NAMALWA (cell line): ENCODE measurements at places on chromosomes 3 and 15.
A peak's percentile ranks its signal among the peaks of the same experiment; 100 is the strongest.

- no peak for DNase-seq
Measured at GRCh38 chr15:30962079-30962478, 29.3 kb downstream of the MTMR10 start.

DNA sequence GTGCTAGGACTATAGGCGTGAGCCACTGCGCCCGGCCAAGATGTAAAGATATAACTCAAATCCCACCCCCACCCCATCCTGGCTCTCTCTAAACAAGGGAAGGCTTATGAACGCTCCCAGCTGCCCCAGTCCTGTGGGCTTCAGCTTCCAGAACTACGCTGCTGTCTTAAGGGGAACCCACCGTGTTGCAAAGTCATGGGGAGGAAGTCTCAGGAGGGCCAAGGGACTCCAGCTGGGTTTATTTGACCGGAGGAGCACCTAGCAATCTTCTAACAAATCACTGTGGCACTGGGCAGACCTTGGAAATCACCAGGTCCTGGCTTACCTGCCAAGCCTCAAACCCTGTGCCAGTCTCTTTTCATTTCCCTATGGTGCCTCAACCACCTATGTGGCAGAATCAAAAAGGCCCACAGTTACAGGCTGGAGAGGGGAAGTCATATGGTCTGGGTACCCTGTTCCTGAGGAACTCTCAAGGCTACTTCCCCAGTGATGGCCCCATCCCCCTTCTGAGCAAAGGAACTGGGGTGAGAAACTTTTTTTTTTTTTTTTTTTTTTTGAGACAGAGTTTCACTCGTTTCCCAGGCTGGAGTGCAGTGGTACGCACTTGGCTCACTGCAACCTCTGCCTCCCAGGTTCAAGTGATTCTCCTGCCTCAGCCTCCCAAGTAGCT, 83.4 kb downstream of the RBPMS2 start:
- DNase-seq, result no peak

DNA sequence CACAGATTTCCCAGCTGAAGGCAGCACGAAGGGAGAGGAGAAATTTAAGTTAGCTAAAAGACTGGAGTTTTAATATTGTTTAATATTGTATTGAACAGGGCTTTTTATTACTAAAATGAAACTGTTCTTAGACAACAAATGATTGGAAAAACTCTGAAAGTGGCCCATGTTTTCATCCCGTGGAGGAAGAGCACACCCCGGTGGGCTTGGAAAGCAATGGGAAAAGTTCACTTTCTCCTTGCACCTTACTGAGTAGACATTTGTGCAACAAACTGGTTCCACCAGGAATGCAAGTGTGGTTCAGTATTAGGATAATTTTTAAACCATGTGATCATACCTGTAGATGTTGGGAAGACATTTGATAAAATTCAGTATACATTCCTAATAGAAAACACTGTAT, 8.2 kb upstream of the ESYT3 start:
- peak; percentile 9 for DNase-seq

GRCh38 chr3:102017784-102018183, 168.5 kb downstream of the NFKBIZ start:
- no peak for DNase-seq

DNA sequence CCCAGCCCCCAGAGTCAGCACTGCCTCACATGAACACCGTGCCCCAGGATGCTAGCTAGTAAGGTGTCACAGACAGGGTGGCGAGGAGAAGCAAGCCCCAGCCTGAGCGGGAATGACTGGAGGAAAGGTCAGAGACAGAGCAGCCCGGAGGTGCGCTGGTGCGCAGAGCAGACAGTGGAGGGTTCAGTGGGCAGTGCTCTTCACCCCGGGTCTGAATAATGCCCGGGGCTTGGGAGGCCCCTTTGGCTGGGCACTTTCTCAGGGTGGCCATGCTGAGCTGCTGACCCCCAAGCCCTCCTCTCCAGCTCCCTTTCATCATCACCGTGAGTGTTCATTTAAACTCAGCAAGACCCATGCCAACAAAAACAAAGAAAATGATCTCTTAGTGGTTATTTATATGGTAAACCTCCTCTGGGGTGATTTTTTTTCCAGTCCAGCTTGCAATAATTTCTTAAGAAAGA, 110.8 kb downstream of the VGLL4 start:
- DNase-seq, result no peak

- DNase-seq, result no peak
Measured at GRCh38 chr3:131505421-131505820, 2.6 kb upstream of the MRPL3 start.

GRCh38 chr3:37620071-37620635, 241.5 kb upstream of the CTDSPL start:
- no peak for DNase-seq

DNA sequence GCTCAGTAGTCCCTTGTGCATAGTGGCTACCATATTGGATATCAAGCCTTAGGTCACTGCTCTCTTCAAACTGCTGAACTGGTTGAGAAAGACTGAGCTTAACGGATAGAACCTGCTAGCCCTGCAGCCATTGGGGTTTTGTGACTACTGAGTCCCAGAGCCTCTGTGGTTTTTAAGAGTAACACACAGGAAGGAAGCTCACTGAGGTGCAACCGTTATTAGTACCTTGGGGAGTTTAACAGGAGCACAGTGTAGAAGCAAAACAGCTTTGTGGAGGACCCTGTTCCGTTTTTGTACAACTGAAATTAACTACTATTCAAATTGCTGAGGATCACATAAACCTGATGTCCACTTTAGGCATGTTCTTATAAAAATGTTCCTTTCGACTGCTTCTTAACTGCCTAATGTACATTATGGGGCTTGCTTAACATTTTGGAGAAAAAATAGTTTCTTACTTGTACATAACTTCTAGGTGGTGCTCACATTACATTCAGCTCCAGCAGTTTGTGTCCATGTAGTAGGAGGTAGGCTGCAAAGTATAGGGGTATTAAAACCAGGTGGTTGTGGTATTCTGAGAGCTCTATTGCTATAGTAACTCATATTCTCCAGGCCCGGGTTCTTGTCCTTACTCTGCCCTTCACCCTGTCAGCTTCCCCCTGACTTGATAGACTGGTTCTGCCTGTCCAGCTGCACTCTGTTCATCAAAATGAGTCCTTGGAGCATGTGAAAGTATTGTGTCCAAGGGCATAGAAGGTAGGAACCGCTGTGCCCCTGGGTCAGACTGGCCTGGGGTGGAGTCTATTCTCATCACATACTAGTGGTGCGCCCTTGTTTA, 17.3 kb downstream of the PXK start:
- peak; percentile 86 for DNase-seq

DNA sequence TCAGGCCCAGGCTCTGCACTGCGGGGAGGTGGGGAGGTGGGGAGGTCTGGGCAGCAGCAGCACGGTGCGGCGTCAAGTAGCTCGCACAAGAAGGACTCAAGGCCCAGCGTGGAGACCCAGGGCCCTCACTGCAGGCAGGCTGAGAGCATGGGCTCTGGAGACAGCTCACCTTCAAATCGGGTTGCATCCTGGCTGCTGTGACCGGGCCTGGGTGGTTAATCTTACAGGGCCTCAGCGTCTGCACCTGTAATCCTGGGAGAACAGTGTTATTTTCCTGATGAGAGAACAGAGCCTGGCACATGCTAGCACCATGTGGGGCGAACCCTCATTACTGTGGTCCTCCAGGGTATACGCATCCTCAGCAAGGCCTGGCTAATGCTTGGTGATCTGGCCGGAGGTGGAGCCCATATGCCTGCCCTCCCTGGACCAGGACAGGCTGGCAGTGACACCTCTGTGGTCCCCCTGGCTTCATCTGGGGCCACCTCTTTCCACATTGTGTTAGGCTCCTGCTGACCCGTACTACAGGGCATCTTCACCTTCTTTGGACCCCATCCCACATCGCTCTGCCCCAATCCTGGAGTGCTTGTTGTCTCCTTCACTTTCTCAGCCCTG, 55.5 kb downstream of the RGMA start:
- no peak for DNase-seq

DNA sequence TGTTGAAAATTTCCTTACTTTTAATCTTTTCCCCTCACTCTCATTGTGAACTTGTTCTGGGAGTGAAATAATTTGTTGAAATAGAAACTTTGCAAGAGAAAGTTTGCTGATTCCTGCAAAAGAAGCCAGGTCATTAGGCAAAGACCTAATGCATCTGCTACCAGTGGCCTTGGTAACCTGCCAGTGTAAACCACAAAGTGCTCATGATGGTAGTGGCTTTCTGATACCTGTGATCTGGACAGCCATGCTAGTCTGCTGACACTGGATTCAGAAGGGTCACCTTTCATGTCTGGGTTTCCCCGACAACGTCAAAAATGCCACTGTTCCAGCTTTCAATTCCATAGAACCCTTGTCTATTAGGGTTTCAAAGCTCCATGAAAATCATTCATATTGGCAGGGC, 123.7 kb upstream of the MCTP2 start:
- no peak for DNase-seq

DNA sequence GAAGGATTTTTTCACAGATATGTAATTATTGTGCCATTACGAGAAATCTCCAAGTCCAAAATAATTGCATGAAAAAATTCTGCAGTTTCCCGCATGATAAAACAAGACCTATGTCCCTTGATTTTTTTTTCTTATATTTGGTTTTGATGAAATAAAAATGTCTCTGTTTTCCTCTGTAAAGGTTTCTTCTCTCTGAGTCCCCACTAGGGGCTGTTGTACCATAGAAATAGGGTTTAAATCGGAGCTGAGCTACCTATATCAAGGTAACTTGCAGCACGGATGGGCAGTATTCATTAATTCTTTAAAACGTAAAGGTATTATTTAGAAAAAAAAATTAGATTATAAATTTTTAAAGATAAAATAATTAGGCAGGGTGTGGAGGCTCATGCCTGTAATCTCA, 66.6 kb upstream of the IGF1R start:
- DNase-seq, result peak; percentile 21

DNA sequence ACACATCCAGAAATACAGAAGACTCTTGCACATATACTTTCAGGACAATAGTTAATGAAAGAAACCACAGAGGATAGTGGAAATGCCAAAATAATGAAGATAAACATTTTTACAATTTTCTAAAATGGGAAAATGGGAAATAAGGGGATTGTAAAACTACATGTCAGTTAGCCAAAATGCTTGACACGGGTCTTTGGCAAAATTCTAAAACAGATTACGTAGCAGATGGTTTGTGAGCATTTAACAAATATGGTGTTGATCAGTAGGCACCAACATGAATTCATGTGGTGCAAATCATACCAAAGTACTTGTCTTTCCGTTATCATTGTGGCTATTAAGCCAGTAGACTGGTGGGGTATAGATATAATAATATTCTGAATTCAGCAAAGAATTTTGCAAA, 348.5 kb upstream of the ROBO1 start:
- DNase-seq, result no peak

DNA sequence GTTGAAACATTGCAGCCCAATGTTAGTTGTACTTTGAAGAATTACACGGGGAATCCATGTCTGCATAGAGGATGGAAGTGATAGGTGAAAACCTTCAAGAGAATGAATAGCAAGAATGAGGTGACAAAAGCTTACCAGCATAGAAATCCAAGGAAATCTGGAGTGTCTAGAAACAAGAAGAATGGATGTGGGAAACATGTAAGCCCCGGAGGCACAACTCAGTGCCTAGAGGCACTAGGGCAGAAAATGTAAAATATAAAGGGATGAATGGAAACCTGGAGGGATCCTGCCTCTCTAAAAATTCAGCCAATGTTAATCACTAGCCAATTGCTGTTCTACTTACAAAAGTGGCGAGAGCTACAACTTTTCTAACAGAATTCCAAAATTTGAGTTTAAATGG, 619.0 kb downstream of the TBL1XR1 start:
- no peak for DNase-seq

- no peak for DNase-seq
Measured at GRCh38 chr3:26840272-26840870, 217.8 kb downstream of the LRRC3B start.

GRCh38 chr15:39455471-39455991, 125.3 kb upstream of the THBS1 start:
- DNase-seq, result no peak
